Non-pigmented ciliary epithelial cell (primary cell): ENCODE measurements at places on chromosomes 12 and 14.

- DNase-seq: peak; percentile 68
Measured at GRCh38 chr12:53205747-53206419, 1.2 kb downstream of the ITGB7 start.

DNA sequence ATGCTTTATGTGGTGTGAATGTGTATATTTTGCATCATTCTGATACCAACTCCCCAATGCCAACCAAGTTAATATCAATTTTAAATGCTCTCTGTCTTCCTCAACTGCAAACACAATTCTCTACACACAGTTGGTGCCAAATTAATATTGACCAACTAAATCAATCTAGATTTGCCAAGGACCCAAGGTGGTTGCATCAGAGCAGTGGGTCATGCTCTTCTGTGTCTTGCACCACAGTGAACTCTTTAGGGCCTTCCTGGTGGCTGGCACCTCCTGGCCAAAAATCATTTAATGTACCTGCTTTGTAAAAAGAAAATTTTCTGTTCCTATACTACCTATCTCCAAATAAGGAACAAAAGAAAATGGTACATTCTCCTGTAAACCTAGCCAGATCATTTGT is 14.1 kb downstream of the COQ10A start:
- DNase-seq: no peak

DNA sequence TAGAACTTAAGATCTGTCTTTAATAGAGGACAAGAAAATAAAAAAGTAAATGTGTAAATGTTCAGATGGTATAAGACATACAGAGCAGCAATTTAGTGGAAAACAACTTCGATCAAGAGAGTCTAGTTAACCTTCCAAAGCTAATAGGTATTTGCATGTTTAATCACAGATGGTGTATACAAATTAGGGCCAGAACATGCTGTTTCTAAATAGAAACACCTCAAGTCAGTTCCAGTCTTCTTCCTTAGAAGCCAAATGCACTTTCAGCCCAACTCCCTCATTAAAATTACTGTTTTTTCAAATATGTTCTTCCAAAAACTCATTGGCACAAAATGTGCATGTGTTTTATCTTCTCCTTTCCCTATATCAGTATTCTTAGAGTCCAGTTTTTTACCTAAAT is 604.4 kb downstream of the SLC6A15 start:
- DNase-seq: no peak

DNA sequence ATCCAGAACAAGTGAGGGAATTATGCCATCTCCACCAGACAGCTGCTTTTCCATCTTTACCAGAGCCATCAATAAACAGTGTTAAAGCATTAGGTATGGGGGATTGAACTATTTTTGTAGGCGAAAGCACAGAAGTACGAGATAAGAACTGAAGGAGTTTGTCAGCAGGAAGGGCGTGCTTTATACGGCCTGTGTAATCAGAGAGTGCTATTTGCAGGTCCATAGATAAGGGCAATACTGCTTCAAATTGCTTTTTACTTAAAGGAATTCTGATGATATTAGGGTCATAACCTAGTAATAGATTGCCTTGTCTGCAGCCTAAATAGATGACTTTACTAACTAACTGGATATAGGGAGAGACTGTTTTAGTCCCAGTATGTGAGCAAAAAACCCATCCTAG is 20.3 kb upstream of the CLEC4E start:
- DNase-seq: no peak

DNA sequence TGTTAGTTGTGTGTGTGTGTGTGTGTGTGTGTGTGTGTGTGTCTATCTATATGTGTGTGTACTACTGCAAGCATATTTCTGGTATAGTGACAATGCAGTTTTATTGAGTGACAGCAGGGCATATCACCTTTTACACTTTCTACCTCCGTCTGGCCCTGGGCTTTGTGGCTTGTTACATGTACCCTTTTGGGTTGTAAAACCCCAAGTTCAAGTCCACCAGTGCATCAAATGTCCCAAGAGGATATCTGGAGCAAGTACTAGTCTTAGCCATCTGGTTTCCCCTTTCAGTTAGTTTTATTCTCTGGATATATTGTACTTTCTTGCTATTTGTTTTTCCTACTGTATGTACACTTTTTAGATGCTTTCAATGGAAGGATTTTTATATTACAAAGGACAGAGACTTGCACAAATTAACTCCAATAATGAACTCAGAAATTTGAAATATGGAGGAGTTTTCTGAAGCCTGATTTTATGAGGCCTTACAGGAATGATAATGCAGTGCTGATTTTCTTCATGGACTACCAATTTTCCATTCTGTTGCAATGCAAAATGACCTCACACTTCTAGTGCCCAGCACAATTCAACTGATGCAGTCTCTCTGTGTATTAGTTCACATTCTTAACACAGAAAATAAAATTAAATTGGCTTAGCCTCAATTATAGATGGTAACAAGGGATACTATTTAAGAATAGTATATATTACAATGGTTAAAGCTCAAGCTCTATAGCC is 29.1 kb downstream of the SLC16A7 start:
- no peak for DNase-seq

DNA sequence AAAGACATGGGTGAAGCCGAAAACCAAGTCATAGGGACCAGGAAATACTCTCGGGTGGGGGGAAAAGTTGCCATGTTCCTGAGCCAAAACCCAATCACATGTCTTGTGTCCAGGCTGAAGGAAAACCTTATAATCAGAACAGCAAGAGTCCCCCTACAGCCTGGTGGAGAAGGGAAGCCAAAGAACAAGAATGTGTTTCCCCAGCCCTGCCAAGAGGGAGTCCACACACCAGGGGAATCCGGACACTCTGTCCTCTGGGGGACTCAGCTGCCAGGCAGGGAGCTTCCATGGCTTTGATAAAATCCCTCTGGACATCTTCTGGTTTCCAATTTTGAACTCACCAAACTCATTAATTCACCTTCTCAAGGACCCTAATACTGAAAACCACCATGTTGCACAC is 273.0 kb downstream of the FOXN3 start:
- no peak for DNase-seq

- no peak for DNase-seq
Measured at GRCh38 chr14:51823706-51824105, 36.7 kb upstream of the GNG2 start.

DNA sequence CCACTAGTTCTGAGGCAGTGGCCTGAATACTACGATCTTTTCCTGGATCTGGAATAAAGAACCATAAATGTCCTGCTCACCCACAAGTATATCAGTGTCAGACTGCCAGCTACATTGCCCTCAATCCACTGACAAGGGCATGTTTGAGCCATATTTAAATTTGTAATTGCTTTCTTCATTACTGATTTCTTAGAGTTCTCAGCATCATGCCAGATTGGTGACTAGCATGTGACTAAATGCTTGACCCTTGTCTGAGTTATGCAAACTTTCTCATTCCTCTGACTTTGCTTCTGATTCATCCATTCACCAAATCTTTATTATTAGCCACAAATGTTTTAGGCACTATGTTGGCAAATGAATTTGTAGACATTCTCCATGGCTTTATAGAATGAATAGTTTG is 143.6 kb upstream of the SLC16A7 start:
- DNase-seq: peak; percentile 54

DNA sequence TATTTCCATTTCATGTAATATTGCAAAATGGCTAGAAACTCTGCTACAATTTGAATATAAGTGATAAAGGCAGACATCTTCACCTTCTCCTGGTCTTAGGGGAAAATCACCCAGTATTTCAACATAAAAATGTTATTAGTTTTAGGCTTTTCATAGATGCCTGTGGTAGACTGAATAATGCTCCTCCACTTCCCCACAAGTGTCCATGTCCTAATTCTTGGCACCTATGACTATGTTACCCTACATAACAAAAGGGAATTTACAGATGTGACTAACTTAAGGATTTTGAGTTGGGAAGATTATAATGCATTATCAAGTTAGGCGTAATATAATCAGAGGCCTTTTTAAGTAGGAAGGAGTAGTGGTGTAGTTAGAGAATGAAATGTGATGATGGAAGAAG is 196.4 kb downstream of the TMTC3 start:
- DNase-seq: no peak

DNA sequence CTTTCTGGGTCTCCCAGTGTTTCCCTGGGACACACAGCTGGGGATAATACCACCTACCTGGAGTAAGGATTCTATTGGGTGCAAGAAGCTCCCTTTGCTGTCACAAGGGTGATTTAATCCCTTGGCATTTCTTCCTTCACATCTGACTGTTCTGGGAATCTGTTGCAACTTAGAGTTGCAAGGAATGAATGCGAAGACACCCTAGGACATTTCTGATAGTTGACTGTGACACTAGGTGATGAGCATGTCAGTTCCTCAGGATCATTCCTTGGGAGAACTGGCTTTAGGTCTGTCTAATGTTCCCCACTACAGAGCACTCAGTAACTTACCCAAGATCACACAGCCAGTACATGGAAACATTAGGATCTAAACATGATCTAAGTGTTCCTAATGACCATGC is 593.6 kb downstream of the NRXN3 start:
- no peak for DNase-seq
